ENCODE measurements at places on chromosomes 2 and 18.

- no peak for DNase-seq
Measured at GRCh38 chr2:69945941-69946340, 15.5 kb downstream of the ASPRV1 start.

DNA sequence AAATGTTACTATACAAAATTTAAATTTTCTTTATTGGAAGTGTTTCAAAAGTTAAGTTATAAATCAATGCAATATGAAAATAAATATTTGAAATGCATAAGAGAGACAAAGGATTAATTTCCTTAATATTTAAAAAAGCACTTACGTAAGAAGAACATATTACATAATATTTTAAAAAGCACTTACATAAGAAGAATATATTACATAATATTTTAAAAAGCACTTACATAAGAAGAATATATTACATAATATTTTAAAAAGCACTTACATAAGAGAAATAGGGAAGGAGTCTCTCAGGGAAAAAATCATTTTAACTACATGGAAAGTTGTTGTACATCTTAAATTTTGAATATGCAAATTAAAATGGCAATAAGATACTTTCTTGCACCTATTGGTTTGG lies 17.4 kb upstream of the B4GALT6 start:
- DNase-seq, result no peak

DNA sequence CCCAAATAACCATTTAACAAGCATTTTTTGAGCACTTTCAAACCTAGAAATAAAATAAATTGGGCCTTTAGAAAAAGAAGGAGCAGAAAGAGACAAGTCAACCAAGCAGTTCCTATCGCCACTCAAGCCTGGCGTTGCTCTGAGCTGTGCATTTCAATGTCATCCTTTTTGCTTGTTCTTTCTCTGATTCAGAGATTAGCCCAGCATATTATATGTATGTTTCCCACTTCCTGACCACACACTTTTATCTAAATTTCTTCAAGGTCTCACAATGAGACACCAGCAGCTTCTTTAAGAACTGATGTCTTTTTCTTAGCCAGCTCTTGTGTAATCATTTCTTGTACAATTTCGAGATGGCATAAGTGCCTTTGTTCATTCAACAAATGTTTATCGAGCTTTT lies 344.5 kb upstream of the ID2 start:
- DNase-seq, result no peak

DNA sequence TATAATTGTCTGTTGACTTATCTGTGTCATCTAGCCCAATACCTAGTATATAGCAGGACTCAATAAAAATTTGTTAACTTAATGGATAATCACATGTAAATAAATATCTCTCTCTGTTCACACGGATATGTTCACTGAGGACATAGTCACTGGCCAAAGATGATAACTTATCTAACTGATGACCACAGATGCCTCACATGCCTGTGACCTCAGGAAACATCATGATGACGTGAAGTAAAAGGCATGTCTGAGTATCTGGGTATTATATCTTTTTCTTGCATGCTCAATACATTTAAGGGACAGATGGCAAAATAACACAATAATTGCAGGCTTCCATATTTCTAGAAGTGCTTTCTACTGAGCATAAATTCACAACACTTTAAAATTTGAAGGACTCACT lies 41.4 kb upstream of the PARD3B start:
- DNase-seq, result no peak

DNA sequence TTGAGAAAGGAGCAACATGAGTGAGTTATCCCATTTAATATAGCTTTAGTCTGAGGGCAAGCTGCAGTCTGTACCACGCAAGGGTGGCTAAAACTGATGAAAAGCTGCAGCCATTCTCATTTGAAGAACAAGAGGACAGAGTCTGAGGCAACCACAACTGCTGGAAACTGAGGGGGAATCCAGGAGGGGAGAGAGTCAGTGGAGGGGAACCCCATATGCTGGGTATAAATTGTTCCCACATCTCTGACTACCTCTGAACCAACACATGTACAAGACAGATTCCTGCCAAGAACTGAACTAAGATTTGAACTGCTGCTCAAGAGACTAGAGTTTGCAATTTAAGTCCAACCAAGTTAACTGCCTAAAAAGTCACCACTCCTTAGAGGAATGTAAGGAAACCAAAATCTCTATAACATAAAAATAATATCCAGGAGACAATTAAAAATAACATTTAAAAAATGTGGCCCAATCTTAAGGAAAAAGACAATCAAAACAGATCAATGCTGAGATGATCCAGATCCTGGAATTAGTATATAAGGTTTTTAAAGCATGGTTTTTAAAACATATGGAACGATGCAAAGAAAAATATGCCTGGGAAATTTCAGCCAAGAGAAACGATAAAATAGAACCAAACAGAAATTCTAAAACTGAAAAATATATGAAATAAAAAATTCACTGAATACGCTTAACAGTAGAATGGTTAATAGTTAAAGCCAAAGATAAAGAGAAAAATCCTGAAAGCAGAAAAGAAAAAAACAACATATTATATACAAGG lies 11.2 kb downstream of the CWC22 start:
- no peak for DNase-seq

- no peak for DNase-seq
Measured at GRCh38 chr2:36446294-36446693, 90.7 kb downstream of the CRIM1 start.

DNA sequence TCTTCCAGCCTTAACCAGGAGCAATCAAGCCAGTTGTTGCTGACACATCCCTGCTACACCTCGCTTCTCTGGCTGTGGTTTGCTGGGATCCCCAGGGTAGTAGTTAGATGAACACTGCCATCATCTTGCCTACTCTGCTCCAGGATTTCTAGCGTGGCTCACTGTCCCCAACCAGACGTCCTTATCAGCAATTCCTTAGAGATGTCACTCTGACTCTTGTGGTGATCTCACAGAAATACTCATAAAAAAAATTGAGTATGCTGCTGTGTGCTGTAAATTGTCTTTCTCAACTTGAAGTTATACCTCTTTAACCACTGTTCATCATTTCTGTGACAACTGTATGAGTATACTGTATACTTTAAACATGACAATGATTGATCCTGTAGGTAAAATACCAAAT lies 63.2 kb downstream of the PLCL1 start:
- no peak for DNase-seq

DNA sequence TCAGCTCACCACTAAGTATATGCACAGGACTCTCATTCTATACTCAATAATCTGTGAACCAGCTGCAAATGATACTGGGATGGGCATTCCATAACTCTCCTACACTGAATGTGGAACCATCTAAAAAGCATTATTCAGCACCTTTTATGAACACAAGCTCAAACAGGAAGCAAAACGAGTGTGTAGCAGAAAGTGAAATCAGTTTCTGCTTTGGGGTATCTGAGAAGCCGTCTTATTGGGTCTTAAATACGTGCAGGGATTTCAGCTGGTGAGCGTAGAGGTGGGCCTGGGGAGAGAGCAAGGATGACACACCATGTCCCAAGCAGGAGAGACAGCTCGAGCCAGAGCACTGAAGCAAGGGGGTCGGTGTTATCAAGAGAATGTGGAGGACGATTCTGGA lies 120.0 kb upstream of the TTN start:
- no peak for DNase-seq

- DNase-seq, result no peak
Measured at GRCh38 chr18:24465486-24465885, 5.0 kb downstream of the HRH4 start.

- DNase-seq, result no peak
Measured at GRCh38 chr2:136247204-136247950, 129.4 kb upstream of the CXCR4 start.

- DNase-seq, result no peak
Measured at GRCh38 chr18:48550101-48550729, 11.4 kb downstream of the CTIF start.

DNA sequence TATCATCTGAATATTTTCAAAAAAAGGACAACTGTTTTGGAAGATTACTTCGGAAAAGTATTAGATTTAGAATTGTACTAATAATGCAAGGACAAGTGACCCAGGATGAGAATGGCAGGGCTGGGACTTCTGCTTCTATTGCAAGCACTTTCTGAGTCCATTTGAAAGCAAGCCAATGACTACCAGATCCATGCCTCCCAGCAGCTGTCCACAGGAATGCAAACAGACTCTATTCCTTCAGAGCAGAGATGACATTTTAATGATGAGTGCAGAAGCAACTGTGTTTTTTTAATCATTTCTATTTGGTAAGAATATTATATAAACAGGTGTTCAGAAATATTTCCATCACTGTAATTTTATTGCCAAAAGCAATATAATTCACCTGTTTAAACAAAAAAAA lies 456.7 kb downstream of the SOX11 start:
- DNase-seq, result no peak

DNA sequence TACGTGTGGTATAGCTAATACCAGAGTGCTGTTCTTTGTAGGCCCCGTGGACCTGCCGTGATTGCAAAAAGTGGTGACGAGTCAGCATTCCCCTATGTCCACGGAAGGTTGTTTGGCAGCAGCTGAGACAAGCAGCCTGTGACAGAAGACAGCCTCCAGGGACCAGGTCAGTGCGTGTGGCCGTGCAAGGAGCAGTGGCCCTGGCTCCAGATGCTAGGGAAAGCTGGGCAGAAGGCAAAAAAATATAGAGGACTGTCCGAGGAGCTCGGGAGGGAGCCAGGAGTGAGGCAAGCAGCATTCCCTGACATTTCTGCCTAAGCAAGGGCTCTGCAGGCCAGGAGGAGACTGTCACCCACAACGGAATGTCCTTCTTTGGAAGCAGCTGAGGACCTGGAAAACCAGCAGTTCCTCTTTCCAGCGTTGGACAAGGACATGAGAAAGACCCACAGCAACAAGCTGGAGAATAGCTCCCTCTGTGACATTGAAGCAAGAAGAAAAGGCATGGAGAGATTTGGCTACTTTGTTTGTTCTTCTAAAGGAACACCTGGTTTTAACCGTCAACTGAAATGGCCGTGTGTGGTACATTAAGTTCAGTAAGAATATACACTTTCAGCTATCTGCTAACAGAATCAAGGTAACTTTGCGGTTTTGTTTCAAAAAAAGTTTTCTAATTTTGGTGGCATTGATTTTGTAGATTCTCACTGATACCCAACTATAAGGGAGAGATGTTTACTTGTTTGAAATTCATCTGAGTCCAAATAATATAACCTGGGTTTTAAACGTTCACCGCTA lies 58.3 kb downstream of the NPAS2 start:
- DNase-seq, result no peak

DNA sequence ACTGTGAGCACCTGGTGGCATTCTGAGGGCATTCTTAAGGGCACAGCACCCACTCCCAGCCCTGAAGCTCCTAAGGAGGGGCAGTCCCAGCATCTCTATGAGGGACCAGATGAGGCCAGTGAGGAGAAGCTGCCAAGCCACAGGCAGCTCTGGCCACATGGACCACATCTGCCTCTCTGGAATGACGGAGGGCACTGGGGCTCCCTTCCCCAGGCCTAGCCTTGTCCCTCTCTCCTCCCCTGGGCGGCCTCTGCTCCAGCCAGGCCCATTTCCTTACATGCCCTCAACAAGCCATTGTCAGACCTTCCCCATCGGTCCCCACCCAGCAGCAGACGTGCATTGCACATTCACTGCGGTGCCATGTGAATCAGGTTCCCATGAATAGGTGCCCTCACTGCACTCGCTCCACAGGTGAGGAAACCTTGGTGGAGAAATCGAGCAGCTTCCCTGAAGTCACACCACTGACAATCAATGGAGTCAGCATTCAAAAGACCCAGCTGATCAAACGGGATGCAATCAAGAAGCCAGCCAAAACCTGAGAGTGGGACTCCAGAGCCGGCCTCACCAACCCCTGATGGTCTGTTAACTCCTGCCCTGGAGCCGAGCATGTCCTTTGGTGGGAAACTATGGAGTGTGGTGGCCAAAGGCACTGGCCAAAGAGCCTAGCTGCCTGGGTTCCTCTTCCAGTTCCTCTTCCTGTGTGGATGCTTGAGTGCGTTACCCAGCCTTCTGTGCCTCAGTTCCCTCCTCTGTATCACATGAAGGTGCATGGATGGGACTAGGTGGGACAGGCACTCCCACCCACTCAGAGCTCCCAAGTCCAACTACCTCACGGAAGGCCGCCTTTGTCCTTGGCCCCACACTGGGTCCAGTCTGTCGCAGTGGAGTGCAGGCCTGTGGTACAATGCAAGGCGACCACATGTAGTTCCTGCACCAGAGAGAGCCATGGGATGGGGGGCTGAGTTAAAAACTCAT lies 147.3 kb downstream of the ZFP36L2 start:
- no peak for DNase-seq

GRCh38 chr2:80222644-80223043 lies 81.9 kb downstream of the LRRTM1 start:
- DNase-seq, result no peak

DNA sequence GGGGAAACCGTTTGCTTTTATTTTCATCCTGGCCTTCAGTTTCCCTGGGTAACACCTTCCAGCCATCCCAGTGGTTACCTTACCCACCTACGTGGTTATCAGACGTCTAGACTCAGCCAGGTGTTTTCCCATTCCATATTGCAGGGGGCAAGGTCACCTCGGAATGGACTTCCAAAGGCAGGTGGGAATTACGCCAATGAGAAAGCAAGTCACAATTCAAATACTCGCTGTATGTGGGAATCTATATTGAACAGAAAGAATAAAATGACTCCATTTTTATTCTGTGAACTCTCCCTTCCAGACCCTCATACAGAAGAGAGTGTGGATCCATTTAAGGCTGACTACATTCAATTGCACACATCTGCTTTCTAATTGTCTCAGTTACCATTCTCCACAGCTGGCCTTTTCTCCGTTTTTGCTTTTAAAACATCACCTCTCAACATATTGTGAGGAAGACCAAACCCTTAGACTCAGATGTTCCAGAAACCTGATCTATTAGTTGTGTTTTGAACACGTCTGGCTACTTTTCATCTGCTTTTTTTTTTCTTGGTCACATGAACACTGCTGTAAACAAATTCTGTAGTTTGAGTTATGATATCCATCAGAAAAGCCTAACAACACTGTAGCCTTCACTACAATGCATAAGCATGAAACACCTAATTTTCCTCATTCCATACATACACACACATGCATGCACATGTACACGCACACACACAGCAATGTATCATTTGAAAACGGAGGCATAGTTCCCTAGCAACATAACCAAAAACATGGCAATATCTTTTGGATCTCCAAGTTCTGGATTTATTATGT lies 59.8 kb downstream of the BCL2 start:
- no peak for DNase-seq

DNA sequence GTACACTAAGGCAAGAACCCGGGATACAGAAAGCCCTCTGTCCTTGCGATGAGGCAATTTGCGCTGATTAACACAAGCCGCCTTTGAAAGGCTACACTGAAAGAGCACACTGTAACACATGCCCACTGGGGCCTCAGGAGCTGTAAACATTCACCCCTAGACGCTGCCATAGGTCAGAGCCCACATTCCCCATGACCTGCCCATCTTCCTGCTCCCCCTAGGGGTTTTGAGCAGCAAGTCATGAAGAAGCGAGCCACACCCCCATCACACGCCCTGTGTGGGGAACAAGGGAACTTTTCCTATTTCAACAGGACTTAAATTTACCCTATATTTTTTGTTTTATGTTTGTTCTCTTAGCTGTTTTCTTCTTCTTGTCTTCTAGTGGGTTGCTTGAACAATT lies 47.8 kb upstream of the SLC4A10 start:
- DNase-seq, result no peak
